Stimulated activated CD4-positive, alpha-beta T cell treated with anti-CD3 and anti-CD28 coated beads, TNF-alpha, amount 100 ng/mL, for 48 hours (primary cell): ENCODE measurements at places on chromosomes 12 and 14.

DNA sequence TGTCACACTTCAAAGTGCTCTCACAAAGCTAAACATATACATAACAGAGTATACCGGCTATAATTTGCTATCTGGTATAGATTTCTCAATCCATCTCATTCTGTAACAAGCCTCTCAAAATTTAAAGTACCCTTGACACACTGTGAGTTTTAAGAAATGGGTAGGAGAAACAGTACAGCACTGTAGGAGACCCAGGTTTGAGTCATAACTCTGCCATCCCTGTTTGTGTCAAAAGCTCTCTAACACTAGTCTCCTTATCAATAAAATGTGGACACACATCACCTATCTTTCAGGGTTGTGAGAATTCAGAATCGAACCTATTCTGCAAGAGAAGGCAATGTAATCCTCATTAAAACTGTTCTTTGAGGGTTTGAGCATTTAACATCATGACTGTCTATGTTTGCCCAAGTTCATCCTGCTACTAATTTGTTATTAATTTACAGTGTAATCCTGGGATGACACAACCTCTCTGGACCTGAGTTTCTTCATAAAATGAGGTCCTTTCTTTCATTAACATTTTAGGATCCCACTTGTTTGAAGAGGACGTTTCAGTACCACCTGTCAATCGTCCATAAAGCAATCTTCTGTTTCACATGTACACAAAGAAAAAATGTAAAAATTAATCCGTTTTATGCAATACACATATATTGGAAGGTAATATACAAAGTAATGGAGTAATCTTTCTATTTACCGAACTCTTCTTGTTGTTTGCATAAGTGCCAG is 12.1 kb downstream of the SPTSSA start:
- no peak for DNase-seq

DNA sequence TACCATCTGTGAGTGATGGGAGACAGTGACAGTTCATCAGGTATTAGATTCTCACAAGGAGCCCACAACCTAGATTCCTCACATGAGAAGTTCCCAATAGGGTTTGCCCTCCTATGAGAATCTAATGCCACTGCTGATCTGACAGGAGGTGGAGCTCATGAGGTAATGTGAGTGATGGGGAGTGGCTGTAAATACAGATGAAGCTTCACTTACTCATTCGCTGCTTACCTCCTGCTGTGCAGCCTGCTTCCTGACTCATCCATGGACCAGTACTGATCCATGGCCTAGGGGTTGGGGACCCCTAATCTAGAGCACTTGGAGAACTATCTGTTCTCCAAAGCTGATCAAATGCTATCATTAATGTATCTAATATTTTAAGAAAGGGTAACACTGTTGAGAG is 17.7 kb downstream of the CLEC2D start:
- no peak for DNase-seq

- DNase-seq, result no peak
These were observed 60.6 kb downstream of the MYRFL start for GRCh38 chr12:69885658-69886057.

- no peak for DNase-seq
These were observed 174.5 kb upstream of the RBM19 start for GRCh38 chr12:114140576-114140975.

DNA sequence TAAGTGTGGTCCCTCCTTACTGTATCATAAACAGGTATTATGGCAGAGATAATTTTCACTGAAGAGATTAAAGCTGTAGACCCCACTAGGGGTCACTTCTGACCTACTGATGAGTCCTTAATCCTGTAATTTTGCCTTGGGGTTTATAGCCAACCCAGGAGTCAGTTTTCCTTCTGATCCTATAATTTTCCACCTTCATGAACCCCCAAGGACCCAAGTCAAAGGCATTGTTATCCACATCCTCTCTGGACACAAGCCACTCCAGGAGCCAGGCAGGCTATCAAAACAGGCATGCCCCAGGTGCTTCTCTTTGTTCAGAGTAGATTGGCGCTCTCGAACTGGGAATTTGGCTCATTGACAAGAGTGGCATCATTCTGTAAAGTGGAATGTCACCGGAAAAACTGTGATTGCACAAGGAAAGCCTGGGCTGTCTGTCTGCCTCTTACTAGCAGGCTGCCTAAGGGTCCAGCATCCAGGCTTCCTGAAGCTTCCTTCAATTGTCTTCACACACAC is 1523.2 kb upstream of the FLRT2 start:
- no peak for DNase-seq

DNA sequence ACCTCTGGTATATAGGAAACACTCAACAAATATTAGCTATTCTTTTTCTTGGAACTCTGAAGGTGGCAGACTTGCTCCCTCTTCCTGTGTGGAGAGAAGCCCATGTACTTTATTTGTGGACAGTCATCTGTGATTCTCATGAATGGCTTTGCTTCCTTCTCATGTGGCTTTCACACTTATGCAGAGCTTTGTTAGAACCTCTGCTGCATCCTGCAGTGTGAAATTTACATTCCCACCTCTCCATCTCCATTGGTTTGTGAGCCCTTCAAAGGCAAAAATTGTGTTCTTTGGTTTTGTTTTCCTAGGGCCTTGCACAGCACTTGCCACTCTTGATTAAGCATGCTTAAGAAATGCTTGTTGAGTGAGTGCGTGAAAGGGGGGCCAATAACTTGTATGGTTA is 51.9 kb downstream of the BICD1 start:
- no peak for DNase-seq
